Stimulated activated CD4-positive, alpha-beta T cell treated with anti-CD3 and anti-CD28 coated beads, Interleukin-4, amount 100 ng/mL, for 4 hours (primary cell): ENCODE measurements at places on chromosomes 6 and 20.

GRCh38 chr20:50305636-50306477 lies 115.2 kb downstream of the CEBPB start:
- no peak for DNase-seq

GRCh38 chr20:63061771-63062100 lies 55.0 kb upstream of the BHLHE23 start:
- DNase-seq: no peak

GRCh38 chr20:57570920-57571319 lies 10.0 kb downstream of the PCK1 start:
- no peak for DNase-seq

GRCh38 chr6:170039156-170040114 lies 251.4 kb downstream of the DLL1 start:
- no peak for DNase-seq

DNA sequence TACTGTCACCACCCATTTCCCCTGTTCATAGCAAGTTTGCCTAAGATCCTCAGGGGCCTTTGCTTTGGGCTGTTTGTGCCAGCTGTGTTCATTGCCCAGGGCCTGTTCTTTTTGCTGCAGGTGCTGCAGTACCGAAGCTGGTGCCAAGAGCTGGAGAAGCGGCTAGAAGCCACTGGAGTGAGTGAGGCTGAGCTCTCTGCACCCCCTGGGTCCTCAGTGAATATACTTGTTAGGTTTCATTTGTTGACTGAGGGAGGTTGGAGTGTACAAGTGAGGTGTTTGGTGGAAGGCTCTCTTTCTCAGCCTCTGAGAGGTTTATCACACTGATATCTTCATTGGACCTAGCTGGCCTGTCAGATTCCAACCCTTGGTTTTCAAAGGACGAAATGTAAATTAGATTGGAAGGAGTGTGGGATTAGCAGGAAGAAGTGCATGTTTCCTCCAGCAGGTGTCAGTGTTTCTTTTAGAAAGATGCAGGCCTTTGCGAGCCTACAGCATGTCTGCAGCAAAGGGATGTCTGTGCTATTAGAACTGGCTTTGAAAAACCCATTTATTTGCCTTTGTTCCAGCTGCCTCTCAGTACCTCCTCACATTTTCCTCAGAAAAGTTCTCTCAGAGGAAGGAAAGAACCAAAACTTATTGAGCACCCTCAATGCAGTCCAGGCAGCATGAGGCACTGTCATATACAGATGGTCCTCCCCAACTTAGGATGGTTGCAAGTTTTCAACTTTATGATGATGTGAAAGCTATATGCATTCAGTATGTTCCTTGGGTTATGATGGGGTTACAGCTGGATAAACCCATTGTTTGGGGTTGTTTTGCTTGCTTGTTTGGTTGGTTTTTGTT lies 8.3 kb downstream of the CEP250 start:
- peak; percentile 35 for DNase-seq

- DNase-seq: no peak
These were observed 21.2 kb downstream of the C6orf132 start for GRCh38 chr6:42120895-42121865.

- no peak for DNase-seq
These were observed 10.8 kb downstream of the HBS1L start for GRCh38 chr6:135043846-135044245.
